ENCODE measurements at places on chromosomes 5 and 9. TPM values are rescaled to one million over a fixed set of nuclear protein-coding genes. Genes with fewer than 3 reads are reported as not detected.

Gene PIP5K1B
- total RNA-seq: 1.3 TPM

DNA sequence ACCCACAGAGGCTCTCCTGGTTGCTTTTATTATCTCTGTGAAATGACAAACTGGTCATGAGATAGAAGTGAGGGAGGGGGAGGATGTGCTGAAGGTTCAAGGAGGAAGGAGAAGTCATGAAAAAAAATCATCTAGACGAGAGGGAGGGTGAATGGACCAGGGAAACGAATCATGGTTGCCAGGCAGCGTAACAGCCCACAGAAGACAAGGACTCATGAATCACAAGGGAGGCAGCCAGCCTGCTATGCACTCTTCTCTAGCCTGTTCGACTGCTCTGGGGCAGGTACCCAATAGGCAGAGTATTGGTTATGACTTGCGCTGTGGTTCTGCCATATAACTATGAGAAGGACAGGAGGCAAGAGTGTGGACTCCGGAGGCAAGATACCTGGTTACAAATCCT, 475.2 kb downstream of the CDK5RAP2 start:
- ATAC-seq: no peak

GRCh38 chr9:93450945-93451815, at the start of gene FAM120A:
FAM120A (plus strand) TSS chr9:93451685; CDS start chr9:93451916, 231 bp downstream.
- peak; percentile 81 for ATAC-seq

DNA sequence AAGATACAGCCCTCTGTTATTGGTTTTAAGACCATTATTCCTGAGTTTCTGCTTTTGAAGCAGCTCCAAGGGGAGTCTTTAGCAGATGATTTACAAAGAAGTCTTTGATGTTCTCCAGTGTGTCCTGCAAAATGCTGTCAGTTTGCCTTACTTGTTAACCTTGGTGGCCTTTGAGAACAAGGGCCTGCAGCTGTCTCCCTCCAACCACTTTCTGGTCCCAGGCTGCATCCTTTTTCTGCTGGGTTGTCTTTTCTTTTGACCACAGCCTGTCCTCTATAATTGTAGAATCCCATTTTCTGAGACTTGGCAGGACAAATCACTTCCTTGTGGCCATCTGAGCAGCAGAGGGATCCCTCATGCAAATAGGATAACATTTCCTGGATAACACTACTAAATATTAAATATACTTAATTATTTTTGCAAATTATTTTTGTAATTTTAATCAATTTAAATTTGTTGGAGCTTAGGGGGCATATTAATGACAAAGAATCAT, 281.4 kb downstream of the DMRT2 start:
- no peak for ATAC-seq

- ATAC-seq: no peak
These were observed 337.5 kb downstream of the CDH9 start for GRCh38 chr5:26700759-26701384.

Gene CDHR2
- not detected for total RNA-seq

Gene CXXC5
- total RNA-seq: 22.6 TPM

DNA sequence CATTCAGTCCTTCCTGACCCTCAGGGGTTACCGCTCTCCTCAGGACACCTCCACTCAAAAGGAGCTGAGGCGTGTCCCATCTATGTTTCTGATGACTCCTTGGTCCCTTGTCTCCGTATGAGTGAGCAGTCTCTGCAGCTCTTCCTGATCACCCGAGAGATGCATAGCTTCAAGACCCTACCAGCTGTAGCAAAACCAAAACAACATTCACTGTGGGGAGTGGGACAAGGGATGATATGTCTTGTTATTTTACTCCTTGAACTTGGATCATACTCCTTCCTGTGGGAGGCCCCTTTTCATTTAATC, 14.4 kb downstream of the GLDC start:
- ATAC-seq: no peak

DNA sequence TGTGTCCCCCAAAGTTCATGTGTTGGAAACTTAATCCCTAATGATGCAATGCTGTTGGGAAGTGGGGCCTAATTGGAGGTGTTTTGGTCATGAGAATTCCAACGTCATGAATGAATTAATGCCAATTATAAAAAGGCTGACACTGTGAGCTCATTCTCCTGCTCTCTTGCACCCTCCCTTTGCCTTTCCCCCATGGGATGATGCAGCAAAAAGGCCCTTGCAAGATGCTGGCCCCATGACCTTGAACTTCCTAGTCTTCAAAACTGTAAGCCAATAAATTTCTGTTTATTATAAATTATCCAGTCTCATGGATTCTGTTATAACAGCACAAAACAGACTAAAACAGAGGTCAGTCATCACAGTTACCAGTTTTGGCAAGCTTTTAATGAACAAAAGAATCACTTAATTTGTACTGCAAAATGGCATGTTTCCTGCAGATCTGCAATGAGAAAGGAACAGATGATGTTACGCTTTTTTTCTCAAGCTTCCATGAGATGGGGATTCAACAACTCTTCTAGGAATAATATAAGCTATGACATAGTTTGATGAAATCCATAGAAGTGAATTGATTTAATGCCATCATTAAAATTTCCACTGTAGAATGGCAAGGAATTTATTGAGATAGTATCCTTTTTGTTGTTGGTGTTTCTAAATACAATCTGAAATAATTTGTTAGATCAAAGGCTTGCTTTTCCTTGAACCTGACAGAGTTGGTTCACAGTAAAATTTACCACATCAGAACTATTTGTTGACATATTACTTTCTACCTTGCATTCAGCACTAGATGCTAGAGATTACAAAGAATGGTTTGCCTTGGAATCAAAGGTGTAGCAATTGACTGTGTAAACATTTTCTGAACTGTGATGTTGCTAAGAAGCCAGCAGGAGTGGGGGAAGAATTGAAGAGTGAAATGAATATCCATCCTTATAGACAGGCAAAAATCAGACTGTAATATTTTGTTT, 29.3 kb upstream of the RFK start:
- ATAC-seq: no peak

GRCh38 chr9:86322973-86323644, 31.1 kb downstream of the TUT7 start:
- peak; percentile 60 for ATAC-seq

- no peak for ATAC-seq
These were observed 181.5 kb upstream of the MOCS2 start for GRCh38 chr5:53291047-53291446.

GRCh38 chr9:127746959-127747569, 12.0 kb upstream of the TOR2A start:
- ATAC-seq: no peak

Gene PPP2R2B
- 0.76 TPM for total RNA-seq

Gene C5orf58
- total RNA-seq: not detected

Gene IFNB1
- not detected for total RNA-seq

GRCh38 chr5:175866377-175866907, 4.9 kb upstream of the CPLX2 start:
- ATAC-seq: no peak

GRCh38 chr9:110065532-110065931, 142.4 kb downstream of the C9orf152 start:
- ATAC-seq: no peak

Gene SV2C
- total RNA-seq: 0.12 TPM

DNA sequence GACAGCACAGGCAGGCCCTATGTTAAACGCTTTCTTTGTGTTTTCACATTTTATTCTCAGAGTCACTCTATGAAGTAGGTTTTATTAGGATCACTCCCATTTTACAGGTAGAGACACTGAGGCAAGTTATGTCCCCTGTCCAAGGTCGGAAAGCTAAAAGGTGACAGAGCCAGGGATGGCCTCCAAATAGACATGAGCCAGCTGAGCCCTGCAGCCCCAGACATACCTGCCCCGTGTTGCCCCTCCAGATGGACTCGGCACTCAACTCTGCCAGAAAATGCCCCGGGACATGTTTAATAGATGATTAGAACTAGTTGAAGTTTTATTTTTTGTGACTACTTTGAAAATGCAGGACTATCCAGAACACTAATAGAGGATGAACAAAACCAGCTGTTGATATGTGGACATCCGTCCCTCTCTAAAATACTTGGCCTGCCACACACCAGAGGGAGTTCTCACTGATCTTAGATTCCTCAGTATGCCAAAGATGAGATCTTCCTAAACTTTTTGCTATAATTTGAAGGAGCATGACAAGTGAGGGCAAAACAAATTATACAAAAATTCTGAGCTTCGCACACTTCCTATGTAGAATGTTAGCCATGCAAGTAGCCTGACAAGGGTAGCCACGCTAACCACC, 258.6 kb upstream of the ADAMTS16 start:
- no peak for ATAC-seq

DNA sequence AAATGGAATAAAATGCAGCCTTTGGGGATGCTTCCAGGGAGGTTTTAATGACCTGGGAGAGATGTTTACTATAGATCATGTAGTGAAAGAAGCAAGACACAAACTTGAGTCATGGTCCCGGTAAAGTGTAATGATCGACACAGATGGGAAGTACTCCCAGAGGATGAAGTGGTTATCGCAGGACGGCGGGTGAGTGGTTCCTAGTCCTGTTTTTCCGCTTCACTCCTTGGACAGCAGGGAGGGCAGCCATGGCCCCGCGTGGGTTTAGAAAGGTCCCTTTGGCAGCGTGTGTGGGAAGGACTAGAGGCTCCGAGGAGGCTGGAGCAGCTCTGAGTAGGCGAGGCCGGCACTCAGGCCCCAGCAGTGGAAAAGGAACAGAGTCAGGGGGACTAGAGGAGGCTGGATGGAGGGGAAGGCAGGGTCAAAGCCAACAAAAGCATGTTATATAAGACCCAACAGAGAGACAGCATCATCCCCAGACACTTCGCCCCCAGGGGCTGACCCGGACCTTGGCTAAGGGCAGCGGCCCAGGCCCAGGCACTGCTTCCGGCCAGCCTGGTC, 49.2 kb upstream of the STXBP1 start:
- ATAC-seq: peak; percentile 12

Gene CNTFR
- total RNA-seq: not detected

- peak; percentile 96 for ATAC-seq
These were observed 44.5 kb upstream of the ANGPTL2 start for GRCh38 chr9:127166651-127167524.

Gene GARIN3
- total RNA-seq: not detected
